Caudate nucleus (tissue), 63 donors: ENCODE measurements at places on chromosomes 5 and 9.

DNA sequence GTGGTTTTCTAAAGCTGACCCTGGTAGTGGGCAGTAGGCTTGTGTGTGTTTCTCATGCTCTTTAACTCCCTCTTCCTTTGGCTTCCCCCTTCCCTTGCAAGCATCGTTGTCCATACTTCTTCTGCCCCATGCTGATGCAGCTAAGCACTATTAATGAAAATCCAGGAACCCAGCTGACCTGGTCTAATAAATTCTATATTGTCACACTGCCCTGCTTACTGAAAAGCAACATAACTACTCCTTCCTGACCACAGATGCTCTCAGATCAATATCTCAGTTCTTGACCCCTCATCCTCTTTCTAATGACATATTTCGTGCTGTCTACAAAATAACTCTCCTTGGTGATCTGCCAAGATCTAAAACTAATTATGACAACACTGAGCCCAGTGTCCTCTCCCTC is 405.5 kb downstream of the EFNA5 start:
- DNase-seq: no peak

- DNase-seq: no peak
Observed at GRCh38 chr5:173197375-173197891, 37.6 kb downstream of the NKX2-5 start.

GRCh38 chr9:74887041-74887980 is at the start of gene TRPM6:
TSS of gene TRPM6 (minus strand) at chr9:74887921. CDS start at chr9:74887856, 65 bp downstream.
- DNase-seq: no peak

DNA sequence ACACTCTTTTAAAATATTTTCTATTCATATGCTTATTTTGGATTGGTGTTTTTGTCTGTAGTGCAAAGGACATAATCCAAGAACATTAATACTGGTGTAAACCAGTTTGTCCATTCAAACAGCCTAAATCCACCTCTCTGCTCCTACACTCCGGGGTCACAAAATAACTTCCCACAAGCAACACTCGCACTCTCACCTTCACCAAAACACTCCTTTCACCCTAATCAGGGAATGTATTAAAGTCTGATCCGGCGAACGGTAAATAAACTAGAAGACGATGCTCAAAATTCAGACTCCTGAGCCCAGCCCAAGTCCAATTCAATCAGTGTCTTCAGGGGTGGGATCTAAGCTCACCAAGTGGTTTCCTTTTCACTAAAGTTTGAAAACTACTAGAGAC is 649 bp downstream of the AP3B1 start:
- no peak for DNase-seq

GRCh38 chr5:57685516-57686255 is 203.1 kb upstream of the ACTBL2 start:
- DNase-seq: no peak

- DNase-seq: no peak
Observed at GRCh38 chr5:151134228-151134627, 23.4 kb downstream of the ANXA6 start.

- DNase-seq: no peak
Observed at GRCh38 chr9:137367506-137368430, 55.2 kb downstream of the EXD3 start.

GRCh38 chr5:97022898-97023297 is 87.0 kb downstream of the LNPEP start:
- DNase-seq: no peak

GRCh38 chr9:113579283-113580040 is 115.9 kb downstream of the RGS3 start:
- peak; percentile 64 for DNase-seq

DNA sequence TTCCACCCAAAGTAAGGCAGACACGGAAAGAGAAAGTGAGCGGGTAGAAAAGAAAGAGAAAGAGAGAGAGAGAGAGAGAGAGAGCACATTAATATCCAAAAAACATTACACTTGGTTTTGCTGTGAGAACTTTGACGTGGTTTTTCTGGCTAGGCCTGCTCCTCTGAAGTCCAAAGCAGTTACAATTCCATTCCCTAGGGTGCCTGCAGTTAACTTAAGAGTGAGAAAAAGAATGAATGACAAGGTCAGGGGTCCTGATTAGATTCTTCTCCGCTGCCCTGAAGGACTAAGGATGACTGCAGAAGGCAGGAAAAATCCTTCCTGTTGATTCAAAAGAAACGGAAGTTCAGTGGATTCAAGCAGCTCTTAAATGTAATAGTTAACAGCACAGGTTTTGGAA is 589.8 kb downstream of the PRELID2 start:
- DNase-seq: no peak

GRCh38 chr9:110814159-110814558 is 145.6 kb downstream of the MUSK start:
- no peak for DNase-seq

DNA sequence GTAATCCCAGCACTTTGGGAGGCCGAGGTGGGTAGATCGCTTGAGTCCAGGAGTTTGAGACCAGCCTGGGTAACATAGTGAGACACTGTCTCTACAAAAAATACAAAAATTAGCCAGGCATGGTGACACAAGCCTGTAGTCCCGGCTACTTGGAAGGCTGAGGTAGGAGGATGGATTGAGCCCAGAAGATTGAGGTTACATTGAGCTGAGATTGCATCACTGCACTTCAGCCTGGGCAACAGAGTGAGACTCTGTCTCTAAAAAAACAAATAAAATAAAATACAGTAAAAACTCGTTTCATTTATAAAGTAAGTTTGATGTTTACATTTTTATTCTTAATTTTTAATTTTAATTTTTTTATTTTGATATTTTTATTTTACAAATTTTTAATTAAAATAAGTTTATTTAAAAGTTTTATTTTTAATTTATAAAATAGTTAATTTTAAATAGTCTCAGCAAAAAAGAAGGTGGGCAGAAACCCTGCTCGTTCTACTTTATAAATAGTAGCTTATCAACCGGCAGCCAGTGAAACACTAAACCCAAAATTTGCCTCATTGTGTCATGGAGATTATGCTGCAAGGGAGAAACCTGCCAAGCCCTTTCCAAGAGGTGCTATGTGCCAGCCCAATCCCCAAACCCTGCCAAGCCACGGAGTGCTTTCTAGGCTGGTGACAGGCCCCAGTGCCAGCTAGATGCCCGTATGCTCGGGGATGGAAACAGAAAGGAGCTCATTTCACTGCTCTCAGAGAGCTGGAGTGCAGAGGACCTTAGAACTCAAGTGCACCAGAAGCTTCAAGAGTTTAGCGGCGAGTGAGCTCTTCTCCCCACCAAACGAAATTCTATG is 38.9 kb downstream of the SERINC5 start:
- peak; percentile 79 for DNase-seq

GRCh38 chr5:4879693-4880303 is 260.3 kb upstream of the ADAMTS16 start:
- peak; percentile 56 for DNase-seq

DNA sequence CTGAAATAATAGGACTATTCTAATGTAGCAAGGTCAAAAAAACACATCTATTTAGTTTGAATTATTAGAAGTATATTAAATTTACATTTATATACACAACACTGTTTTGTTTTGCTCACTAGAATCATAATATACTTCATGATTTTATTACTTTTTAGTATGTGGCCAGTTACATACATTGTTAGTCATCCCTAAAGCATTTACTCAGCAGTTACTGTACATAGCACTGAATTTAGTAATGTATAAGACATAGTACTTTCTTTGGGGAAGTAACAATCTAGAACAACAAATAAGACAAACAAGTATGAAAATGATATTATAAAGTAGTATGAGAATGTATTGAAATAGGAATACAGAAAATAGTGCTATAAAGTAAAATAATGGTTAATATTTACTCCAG is 28.2 kb downstream of the ERCC8 start:
- no peak for DNase-seq

- DNase-seq: no peak
Observed at GRCh38 chr5:94391996-94392395, 226.4 kb downstream of the KIAA0825 start.

- no peak for DNase-seq
Observed at GRCh38 chr9:90722071-90722470, 79.4 kb upstream of the DIRAS2 start.

- DNase-seq: no peak
Observed at GRCh38 chr5:151467576-151467975, 20.2 kb downstream of the SLC36A1 start.
